ENCODE measurements at places on chromosomes 5 and 9.

DNA sequence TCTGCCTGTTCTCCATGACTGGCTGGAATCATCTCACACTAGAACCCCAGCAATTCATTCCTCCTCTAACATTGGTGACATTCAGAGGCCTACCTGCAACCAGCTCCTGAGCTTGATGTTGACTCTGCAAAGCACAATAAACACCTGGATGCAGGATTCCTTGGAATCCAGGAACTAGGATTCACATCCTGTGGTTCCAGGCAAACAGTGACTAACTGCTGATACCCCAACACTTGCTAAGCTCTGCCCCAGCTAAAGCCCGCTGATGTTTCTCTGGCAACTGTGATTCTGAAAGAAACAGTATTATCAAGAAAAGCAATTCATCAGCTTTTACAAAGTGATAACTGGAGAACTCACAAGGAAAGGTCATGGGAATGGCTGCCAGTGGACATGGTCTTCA, 29.2 kb downstream of the SUSD1 start:
- DNase-seq, result no peak

GRCh38 chr5:128537221-128537999, 635 bp downstream of the FBN2 start:
- no peak for DNase-seq

DNA sequence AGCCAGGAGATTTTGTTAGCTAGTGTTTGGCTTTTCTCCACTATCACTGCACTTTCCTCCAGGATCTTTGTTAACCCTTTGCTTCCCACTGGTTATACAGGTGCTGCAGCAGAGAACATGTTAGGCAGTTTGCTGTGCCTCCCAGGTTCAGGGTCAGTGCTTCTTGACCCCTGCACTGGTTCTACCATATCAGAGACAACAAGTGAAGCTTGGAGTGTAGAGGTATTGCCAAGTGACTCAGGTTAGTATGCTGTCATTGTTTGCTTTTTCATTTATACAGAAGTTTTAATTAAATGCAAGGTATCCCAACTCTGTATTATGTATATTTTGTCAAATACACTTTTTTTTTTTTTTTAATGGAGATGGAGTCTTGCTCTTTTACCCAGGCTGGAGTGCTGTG, 68.4 kb downstream of the GAPVD1 start:
- DNase-seq, result no peak

DNA sequence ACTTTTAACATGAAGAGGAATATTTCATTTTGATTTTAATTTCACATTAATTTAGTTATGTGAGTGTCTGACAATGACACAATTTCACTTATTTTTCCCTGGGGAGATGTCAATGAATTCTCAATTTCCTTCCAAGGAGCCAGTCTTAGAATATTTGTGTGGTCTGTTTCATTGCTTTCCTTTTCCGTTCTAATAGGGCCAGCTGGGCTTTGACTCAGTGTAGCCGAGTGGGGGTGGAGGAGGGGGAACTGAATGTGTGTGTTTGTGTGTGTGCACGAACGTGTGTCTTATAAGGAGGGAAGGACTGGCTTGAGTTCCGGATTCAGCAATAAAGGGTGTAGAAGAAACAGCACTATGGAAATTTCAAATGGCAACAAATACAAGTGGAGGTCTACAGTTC, 100.0 kb downstream of the BASP1 start:
- DNase-seq, result no peak

DNA sequence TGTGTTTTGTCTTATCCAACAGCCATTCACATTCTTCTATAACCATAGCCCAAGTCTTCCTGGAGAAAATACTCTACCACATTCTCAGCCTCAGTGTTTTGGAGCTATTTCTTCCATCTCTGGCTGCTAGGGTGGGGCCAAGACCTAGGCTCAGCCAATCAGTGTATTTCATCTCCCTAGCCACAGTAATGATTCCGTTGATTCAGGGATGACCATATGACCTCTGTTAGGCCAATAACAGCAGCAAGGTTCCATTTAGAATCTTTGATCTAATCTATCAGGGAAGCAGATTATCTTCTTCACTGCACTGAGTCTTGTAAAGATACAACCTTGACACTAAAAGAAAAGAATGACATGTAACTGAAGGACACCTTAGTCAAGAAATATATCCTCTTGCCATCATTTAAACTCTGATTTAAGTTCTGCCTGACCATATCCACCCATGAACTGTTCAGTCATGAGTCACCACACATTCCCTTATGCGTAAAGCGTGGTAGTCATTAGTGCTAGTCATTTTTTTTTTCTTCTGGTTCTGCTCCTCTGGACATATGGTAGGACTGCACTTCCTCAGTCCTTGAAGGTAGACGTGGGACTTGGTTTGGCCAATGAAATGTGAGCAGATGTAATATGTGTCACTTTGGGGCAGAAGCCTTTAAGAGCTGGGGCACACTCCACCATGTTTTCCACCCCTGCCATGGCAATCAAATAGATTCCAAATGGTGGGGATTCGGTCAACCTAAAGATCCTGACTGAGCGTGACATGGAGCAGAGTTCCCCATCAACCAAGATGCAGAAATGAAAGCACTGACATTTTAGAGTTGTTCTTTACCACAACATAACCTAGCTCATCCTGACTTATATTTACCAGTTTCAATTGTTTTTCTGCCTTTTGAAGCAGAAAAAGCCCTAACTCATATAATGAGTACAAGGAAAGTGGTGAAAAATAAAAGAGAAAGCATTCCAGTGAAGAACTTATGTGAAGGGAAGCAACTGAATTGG, 12.7 kb upstream of the PRELID2 start:
- DNase-seq, result no peak

DNA sequence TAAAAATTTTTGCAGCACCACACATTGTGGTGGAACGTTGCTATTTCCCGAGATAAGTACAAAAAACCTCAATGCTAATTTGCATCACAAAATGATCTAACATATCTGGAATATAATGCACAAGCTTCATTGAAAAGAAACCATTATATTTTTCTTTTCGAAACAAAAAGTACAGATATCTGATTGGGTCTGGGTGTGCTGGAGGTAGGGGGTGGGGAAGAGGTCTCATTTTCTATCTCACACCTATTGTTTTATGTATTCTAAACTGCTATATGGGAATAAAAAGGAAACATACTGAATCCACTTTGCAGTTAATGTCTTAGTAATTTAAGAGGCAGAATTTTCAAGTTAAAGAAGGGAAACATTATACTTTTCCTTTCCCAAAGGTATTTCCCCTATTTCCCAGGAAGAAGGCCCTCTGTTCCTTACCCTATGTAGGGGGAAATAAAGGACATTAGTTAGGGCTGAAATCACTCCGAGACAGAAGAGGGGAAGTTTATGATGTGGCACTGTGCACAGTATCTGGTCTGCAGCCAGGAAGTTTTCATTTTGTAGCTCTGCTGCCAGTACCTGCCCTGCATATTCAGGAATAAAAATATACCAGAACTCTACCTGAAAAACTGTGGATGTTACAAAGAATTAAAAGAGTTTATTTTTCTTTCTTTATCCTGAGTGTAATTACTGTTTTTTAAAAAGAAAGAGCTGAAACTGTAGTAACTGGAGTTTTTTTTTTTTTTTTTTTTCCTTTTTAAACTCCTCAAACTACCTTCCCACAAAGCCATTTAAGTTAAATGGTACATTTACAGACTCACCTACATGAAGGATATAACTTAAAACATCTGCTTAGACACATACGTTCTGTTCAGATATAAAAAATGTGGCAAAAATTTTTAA, 7.4 kb downstream of the MEF2C start:
- no peak for DNase-seq

DNA sequence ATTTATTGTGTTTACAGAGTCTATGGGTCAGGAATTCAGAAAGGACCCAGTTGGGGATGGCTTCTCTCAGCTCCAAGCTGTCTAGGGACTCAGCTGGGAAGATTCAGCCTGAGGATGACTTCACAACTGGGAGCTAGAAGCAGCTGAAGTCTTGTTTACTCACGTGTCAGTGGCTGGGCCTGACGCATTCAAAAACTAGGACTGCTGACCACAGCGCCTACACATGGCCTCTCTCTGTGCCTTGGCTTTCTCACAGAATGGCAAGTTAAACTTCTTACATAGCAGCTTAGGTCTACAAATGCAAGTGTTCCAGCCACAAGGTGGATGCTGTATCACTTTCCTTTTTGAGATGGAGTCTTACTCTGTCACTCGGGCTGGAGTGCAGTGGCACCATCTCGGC, 16.3 kb upstream of the PPP2CA start:
- DNase-seq, result no peak

- DNase-seq, result no peak
These were observed 23.9 kb downstream of the PTPN3 start for GRCh38 chr9:109474170-109474569.

- no peak for DNase-seq
These were observed 3.3 kb downstream of the RNF20 start for GRCh38 chr9:101536938-101537337.
